ENCODE measurements at places on chromosomes 5 and 9.
A peak's percentile ranks its signal among the peaks of the same experiment; 100 is the strongest.

GRCh38 chr9:83978992-83979811 is 813 bp downstream of the HNRNPK start:
- peak; percentile 74 for DNase-seq

GRCh38 chr5:98796197-98796972 is 22.9 kb downstream of the RGMB start:
- peak; percentile 66 for DNase-seq

DNA sequence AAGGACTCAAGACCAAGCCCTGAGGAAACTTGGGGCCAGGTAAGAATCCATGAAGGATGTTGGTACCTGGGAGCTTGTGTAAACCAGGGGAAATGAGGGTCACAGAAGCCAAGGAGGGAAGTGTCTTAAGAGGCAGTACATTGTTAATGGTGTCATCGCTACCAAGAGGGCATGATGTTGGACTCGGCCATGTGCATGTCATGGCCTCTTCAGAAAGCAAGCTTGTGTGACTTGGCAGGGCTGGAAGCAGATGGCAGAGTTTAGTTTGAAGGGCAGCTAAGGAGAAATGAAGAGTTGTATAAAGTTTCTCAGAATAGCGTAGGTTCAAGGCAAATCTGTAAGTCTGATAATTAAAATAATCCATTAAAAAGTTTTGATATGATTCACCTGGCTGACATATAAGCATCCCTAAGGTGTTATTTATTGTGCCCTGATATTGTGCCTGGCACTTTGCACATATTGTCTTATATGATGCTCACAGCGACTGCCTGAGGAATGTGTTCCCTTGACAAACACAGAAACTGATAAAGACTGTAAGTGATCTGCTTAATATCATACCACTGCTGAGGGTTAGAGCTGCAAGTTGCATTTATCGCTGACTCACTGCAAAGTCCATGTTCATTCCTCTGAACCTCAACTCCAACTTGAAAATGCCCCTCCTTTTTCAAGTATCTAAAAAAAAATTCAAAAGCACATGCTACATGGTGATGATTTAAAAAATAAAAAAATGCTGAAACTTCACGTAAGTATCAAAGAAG is 81.3 kb upstream of the PTPN3 start:
- no peak for DNase-seq

DNA sequence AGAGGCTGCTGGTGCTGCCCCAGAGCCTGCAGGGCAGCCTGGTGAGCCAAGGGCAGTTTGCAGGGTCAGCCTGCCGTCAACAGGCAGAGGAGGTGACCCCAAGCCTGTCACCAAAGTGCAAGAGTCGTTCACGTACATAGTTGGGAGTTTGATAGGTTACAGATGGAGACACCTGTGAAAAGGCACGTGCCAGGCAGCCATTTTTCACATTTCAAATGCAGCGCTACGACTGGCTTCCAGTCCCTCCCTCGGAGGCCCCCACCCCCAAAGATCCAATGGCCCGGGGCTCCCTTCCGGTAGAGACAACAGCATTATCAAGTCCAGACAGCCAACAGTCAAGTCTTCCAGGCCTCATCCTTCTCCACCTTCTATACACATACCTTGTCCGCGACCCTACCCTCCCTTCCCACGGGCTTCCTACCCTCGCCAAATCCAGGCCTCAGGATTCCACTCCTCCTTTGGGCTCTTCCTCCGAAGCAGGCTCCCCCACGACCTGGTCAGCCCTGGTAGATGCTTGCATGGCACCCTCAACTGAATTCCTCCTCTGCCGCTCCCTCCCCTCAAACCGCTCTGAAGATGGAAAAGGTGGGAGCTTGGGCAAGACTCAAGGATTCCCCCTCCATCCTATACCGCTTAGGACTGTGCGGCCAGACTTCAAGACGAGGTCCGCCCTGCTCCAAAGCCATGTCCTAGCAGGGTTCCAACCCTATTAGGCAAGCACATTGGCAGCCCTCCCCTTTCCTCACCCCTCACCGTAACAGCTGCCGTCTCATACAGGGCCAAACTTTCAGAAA is 13.2 kb downstream of the HNRNPH1 start:
- no peak for DNase-seq

DNA sequence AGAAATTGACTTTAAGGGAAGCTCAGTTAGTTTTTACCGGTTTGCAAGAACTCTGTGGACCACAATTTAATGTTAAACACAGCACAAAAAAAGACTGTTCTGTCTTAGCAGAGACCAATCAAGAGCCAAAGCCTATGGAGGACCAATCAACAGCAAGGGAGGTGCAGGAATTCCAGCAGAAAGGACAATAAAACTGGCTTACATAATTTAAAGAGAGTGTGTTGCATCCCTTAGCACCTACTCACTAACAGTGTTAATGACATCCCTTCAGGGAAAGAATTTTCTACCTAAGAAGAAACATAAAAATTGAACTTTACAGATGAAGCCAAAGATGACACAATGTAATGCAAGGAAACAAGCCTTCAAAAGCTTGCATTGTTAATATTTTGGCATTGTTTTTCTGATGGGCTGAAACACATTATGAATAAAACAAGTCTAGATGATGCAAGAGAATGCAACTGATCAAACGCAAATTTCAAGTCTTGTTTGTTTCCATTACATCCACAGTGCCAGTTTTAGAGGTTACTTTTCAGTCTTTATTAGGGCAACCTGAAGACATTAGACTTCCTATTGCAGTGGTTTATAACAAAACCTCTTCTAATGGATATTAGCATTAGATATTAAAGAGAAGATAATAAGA is 111.3 kb upstream of the FST start:
- DNase-seq = no peak

DNA sequence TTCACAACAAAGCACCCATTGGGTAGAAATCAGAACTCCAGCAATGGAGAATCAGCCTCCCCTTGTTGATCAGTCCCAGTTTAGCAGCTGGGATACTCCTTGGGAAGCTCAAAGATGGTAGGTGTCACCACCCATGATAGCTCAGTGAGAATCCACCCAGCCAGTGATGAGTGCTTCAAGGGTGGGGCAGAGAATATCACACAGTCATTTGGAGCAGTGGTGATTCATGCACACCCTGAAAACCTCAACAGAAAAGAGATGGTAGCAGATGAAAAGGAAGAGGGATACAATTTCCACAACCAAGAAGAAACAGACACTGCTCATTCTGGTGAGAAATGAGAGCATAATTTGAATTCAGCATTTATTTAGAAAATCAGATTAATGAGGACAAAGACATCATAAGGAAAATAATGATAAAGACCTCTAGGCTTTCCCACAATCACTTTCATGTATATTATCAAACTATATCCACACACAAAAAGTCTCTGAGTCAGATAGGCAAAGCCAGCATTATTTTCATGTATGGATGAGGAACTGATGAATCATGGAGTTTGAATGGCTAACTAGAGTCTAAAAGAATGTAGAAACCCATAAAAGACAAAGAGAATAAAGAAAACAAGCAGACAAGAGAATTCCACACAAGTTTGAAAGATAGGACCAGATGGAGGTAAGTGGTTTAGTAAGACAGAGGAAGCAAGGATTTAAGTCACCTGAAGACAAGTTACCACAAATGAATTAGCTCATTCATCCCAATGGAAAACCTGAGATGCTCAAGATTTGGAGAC is 82.9 kb downstream of the FEM1C start:
- DNase-seq = no peak

GRCh38 chr9:3884736-3885135 is 358.9 kb upstream of the RFX3 start:
- no peak for DNase-seq

- DNase-seq = no peak
Observed at GRCh38 chr9:114314881-114315722, 7.8 kb upstream of the ORM1 start.

DNA sequence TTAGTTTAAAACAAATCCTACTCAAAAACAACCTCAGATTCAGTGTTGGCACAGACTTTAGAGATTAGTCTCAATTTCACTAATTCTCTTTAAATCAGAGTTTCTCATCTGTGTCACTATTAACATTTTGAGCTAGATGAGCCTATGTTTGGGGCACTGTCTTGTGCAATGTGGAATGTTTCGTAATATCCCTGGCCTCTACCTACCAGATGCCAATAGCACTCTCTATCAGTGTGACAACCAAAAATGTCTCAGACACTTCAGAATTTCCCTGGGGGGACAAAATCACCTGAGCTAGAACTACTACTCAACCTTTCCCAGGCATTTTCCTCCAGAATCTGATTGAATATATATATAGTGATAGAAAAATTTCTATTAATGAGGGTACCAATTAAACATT is 465.2 kb upstream of the RGMB start:
- DNase-seq = no peak

- no peak for DNase-seq
Observed at GRCh38 chr5:53974021-53974420, 336.4 kb downstream of the ARL15 start.

DNA sequence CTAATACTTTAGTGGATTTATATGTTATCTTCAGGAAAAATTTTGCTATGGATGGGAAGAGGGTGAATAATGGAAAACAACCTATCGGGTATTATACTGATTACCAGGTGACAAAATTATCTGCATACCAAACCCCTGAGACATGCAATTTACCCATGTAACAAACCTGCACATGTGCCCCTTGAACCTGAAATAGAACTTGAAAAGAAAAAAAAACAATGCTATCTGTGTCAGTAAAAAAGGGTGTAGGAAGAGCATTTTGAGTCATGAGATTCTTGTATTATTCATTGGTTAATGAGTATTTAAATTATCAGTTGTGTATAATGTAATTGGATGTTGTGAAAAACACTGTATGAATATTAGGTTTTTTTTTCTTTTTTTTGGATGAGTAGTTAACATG is 75.4 kb downstream of the PRR16 start:
- DNase-seq = no peak

DNA sequence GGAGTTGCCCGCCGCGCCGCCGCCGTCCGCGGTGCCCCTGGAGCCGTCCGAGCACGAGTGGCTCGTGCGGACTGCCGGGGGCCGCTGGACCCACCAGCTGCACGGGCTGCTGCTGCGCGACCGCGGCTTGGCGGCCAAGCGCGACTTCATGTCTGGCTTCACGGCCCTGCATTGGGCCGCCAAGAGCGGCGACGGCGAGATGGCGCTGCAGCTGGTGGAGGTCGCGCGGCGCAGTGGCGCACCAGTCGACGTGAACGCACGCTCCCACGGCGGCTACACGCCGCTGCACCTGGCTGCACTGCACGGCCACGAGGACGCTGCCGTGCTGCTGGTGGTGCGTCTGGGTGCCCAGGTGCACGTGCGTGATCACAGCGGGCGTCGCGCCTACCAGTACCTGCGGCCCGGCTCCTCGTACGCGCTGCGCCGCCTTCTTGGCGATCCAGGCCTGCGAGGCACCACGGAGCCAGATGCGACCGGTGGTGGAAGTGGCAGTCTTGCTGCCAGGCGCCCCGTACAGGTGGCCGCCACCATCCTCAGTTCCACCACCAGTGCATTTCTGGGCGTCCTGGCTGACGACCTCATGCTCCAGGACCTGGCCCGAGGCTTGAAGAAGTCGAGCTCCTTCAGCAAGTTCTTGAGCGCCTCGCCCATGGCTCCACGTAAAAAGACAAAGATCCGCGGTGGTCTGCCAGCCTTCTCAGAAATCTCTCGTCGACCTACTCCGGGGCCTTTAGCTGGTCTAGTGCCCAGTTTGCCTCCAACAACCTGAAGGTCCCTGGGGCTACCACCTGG is 1.6 kb downstream of the SOWAHA start:
- no peak for DNase-seq

DNA sequence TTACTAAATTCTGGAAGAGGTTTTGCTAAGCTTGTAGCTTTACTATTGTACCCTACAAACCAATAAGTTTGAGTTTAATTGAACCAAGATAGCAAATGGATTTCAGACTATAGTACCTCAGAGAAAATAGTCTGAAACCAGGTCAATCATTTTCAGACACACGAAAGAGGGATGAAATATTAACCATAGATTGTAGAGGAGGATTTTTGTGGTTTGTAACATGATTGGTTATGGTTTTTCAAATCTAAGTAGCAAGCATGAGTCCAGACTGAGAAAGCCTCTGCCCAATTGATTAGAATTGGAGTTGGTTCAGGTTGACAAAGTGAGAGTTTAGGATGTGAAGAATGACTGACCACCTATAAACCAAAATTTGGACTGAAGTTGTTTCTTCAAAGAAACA is 562.7 kb upstream of the DMAC1 start:
- no peak for DNase-seq

DNA sequence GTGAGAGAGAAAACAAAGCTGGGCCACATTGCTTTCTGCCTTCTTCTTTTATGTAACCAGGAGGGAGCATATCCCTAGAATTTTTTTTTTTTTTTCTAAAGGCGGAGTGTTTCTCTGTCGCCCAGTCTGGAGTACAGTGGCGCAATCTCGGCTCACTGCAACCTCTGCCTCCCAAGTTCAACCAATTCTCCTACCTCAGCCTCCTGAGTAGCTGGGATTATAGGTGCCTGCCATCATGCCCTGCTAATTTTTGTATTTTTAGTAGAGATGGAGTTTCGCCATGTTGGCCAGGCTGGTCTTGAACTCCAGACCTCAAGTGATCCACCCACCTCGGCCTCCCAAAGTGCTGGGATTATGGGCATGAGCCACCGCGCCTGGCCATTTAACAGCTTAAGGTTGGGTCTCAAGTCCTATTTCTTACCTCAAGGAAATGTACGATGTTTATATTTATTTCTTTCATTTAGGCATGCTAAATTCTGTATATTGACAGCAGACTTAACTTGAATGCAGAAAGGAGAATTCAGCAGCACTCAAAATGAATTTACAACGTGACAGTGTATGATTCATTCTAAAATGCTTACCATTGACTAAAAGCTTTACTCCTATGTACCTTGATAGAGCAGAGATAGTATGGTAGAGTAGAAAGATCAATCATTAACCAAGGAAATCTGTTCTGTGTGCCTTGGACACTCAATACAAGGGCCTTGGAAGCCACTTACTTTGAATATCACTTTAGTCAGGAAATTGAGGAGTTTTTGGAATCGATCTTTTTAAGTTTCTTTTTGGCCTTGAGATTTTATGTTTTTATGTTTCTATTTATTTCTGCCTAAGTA is 100.9 kb downstream of the F2RL2 start:
- DNase-seq = no peak

DNA sequence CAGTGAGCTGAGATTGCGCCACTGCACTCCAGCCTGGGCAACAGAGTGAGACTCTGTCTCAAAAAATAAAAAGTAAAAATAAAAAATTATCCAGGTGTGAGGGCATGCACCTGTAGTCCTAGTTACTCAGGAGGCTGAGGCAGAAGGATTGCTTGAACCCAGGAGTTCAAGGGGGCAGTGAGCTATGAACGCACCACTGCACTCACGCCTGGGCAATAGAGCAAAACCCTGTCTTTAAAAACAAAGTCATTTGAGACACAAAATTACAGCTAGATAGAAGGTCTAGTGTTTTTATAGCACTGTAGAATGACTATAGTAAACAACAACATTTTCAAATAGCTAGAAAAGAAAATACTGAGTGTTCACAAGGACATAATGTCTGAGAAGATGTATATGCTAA is 16.4 kb downstream of the IL4 start:
- DNase-seq = peak; percentile 22
